ENCODE measurements at places on chromosomes 5 and 9.

DNA sequence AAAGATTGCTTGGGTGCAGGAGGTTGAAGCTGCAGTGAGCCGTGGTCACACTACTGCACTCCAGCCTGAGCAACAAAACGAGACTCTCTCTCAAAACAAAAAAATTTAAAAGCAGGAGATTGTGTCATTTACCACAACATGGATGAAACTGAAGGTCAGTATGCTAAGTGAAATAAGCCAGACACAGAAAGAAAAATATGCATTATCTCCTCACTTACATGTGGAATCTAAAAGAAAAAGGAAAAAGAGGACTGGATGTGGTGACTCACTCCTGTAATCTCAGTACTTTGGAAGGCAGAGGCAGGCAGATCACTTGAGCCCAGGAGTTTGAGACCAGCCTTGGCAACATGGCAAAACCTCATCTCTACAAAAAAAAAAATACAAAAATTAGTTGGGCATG, 146.8 kb upstream of the DAPK1 start:
- no peak for DNase-seq

GRCh38 chr9:137016436-137016835, 11.6 kb downstream of the ABCA2 start:
- DNase-seq, result no peak

DNA sequence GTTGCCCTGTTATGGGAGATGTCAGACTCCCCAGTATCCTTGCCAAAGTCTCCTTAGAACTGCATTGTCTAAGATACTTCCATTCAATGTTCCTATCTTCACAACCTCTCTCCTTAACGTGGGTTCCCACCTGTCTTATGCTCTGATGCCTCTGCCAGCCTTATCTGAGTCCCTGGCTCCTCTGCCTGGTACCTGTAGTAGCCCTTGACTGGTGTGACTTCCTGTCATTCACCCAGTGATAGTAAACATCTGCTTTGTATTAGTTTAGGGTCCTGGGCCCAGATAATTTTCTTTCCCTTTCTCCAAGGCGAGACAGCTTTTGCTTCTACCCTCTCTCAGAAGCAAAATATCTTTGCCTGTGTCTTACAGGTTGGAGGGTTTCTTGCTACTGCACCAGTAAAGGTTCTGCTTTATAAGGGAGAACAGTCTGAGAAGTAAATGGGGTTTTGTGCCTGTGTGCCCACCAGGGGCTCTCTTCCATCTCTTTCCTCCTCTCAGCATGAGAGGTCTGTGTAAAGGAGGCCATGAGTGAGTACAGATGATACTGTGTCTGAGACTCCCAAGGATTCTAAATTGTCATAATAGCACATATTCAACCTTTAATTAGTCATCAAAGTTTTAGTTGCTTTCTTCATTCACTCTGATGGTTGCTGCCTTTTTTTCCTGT, 220.8 kb downstream of the PRR16 start:
- DNase-seq, result no peak

DNA sequence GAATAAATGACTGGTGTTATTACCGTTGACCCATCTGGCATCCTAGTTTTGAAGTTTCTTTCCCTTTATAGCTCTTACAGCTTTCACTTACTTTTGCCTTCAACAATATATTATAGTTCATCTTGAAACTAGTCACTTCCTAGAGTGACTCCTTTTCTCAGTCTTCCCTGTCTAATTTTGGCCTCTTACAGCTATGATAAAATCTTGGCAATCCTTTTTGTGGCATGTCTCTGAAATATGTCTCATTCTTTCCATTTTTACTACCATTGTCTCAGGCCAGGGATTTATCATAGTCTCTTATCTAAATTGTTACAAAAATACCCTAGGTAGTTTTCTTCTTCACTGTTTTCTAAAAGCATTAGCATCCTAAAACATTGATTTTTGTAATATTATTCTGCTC, 621.3 kb upstream of the ZNF608 start:
- no peak for DNase-seq

- DNase-seq, result no peak
Observed at GRCh38 chr5:154475591-154476353, 2.3 kb downstream of the HAND1 start.

GRCh38 chr5:103744159-103744558, 181.6 kb upstream of the NUDT12 start:
- no peak for DNase-seq

DNA sequence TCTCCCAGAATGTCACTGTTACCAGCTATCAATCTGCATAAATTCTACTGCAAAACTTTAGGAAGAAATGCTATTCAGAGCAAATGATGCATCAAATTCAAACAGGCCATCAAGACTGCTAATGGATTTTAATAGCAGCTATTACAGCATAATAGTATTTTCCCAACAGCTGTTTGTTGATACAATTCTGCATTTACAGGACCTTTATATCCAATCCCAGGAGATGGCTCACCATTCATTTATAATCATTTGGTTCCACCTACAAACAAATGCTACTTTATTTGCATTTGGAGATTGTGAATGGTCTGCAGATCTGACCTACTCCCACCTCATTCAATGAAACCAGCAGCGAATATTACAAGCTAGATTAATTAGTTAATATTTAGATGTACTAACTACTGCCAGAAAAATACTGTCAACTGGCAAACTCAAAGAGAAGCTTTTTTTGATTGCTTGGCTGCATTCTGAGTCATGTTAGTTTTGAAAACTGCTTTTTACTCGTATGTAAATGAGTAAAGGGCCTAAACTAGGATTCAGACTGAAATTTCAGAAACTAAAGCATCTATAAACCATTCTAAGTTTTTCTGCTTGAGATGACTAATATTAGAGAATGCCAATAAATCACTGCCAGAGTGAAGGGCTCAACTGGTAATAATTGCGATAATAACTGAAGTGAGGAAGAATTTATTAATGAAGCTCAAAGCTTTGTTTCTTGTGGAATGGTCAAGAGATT, 7.1 kb upstream of the PCA3 start:
- DNase-seq, result no peak

DNA sequence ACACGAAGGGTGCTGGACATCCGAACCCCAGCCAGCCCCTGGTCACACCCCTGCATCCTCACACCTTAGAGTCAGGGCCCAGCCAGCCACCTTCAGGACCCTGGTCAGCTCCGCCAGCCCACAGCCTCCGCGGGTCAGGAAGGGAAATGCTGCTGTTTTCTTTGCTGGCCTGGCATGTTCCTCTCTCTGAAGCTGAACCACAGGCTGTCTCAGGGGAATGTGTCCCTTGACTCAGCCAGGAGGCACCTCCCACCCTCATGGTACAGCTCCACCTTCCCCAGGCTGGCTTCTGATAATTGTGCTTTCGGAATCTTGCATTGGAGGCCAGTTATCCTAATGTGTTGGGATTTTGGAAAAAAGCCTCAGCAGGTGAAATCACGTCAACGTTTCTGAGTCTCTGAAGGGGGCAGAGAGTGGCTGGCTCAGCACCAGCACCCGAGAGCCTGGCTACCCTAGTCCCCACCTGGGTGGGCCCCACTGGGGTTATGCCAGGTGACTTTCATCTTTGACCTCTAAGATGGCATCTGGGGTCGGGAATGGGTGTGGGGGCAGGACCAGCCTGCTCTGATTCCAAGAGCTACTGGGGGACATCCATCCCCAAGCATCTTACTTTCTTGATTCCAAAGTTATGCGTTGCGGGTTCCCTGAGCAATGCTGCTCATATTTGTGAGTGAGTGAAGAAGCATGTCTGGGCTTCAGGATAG, 9.8 kb upstream of the OLFM1 start:
- no peak for DNase-seq

DNA sequence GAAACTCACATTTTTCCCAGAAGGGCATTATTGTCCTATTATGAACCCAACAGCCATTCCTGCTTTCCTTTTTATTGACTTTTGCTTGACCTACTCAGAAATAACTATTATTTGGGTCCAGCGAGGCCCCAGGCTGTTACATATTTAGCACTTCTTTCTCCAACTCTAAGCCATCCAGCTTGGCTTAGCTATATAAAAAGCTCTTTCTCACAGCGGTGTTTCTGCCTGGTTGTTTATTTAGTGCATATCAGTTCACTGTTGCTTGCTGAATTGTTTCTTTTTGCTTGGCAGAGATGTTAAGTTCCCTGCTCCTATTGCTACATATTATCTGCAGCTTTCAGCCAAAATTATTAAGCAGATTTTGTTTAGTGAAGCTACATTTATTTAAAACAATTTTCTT, 1156.8 kb upstream of the SEMA6A start:
- DNase-seq, result no peak

DNA sequence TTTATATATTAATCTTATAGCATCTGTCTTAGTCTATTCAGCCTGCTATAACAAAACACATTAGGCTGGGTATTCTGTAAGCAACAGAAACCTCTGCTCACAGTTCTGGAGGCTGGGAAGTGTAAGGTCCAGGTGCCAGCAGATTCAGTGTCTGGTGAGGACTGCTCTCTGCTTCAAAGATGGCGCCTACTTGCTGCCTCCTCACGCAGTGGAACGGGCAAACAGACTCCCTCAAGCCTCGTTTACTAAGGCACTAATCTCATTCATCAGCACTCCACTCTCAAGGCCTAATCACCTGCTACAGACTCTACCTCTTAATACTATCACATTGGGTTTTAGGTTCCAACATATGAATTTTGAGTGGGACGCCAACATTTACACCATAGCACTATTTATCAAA, 5.2 kb upstream of the TBC1D2 start:
- DNase-seq, result no peak

DNA sequence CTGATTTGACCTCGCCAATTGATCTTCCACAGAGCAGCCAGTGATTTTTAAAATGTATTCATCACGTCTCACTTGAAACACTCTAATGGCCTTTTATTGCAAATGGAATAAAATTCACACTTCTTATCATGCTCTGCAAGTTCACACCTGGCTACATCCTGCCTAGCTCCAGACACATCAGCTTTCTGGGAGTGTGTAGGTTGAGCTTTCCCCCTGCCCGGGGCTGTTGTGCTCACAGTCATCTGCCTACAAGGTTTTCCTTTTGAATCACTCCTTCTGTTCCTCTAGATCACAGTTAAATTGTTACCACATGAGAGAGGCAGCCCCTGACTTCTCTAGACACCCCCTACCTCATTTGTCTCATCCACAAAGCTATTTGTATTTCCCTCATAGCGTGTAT, 674.5 kb downstream of the PRELID2 start:
- DNase-seq, result no peak

DNA sequence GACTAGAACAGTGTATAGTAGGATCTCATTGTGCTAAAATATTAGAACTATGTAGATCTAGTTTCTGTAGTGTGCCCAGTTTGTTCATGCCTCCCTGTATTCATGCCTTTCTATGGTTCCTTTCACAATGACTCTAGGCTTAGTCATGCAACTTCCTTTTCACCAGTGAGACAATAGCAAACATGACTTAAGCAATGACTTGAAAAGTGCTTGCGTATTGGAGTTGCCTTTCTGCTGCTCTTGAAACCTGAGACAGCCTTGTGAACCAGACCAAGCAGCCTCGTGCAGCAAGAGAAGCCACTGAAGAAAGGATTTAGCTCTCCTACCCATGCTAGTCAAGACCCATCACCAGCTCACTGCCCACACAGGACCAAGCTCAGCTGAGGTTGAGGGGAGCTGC, 294.5 kb upstream of the TAS2R1 start:
- no peak for DNase-seq

GRCh38 chr9:4417578-4418325, 72.5 kb upstream of the SLC1A1 start:
- no peak for DNase-seq

DNA sequence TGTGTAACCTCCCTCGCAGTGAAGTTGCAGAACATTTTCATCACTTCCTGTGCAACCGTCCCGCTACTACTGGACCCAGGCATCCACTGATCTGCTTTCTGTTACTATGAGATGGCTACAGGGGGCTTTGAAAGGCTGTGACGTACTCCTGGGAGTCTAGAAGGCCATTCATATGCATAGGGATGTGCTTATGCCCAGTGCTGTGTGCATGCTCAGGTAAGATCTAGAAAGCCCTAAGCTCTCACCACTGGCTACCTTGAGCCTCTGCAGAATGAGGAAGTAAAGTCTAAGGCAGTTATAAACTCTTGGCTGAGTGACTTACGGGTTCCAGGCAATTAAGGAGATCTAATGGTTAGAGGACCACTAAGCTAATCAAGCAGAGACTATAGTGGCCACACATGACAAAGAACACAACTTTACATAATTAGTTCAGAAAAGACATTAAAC, 11.8 kb downstream of the HNRNPAB start:
- DNase-seq, result no peak

DNA sequence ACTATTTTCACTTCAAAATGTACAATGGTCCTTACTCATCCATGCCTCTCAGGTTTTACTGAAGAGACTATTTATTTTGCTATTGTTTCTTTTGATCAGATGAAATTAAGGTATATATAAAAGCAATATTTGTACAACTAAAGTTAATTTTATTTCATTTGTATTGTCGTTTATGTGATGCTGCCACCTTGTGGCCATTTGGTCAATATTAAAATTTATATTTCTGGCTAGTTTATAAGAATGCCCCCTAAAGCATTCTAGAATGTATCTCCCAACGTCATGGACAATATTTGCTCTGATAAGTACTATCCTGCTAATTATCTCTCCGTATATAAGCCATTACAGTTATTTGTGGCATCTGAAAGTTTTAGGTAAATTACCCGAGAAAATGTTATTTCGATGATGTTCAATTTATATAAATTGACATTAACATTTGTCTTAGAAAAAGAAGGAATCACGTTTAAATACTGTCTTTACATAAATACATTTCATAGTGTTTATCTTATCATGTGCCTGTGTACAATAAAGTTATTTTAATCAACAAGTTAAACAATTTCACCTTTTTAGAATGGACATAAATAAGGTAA, 680.0 kb downstream of the TAF11L14 start:
- no peak for DNase-seq

All from substantia nigra (tissue), 51 donors.